ENCODE measurements at places on chromosomes 11 and 22.

- DNase-seq, result no peak
Measured at GRCh38 chr11:66554602-66555001, 7.9 kb downstream of the ACTN3 start.

- no peak for DNase-seq
Measured at GRCh38 chr22:20572132-20572802, 64.9 kb downstream of the MED15 start.

- no peak for DNase-seq
Measured at GRCh38 chr22:35910003-35910769, 118.4 kb downstream of the RBFOX2 start.

DNA sequence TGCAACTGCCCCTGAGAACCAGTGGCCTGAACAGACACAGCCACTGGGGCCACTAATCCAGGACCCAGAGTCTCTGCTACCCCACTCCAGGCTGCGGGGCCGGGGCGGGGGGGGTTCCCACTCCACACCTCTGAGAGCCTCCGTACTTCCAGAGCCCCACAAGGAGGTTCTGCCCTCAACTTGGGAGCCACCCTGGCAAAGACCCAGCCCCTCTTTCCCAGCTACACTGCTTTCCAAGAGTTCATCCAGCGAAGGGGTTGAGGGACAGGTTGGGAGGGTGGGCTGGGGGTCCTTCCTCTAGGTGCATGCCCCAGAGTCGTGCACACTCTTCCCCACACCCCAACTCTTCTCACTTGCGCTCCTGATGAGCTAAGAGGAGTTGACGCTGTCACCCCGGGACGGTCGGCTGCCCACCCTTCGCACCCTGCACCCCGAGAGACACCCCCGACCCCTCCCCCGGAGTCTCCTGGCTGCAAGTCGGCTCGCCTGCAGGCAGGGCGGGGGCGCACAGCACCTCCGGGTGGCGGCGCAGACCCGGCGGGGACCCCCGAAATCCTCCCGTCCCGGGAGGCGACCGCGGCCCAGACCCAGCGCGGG lies 531 bp downstream of the RAB3IL1 start:
- DNase-seq, result no peak

DNA sequence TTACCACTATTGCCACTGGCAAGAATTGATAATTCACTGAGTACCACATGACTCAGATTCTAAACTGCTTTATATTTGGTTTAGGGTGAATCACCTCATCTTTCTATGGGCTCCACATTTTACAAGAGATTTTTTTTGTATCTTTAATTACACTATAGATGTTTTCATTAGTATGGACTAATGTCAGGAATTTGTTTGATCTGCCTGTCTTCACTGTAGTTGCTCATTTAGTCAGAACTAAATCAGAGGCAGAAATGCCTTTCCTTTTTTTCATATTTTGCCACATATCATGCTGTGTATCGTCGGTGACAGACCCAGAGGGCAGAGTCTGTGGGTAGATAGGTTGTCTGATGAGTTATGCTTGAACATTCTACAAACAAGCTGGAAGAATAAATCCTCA lies 524.1 kb downstream of the METTL15 start:
- DNase-seq, result no peak

DNA sequence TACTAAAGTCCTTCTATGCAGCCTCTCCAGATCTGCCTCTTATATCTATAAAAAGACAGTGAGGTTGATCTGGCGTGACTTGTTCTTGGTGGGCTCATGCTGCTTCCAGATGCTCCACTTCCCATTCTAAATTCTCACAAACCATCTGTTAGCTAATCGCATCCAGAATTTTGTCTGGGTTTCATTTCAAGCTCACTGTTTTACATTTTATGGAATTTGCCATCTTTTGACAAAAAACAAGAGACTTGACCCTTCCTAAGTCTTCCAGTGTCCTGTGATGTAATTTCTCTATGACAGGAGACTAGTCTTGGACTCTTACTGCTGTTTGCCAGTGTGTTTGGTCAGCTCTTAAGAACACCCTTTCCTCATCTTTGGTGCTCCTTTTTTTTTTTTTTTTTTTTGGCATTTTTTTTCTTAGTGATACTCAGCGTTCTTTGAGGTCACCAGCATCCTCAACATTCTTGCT lies 23.0 kb downstream of the CRKL start:
- DNase-seq, result no peak

GRCh38 chr11:67605231-67606011 lies 1.3 kb upstream of the NDUFV1 start:
- no peak for DNase-seq

- no peak for DNase-seq
Measured at GRCh38 chr11:64456509-64457320, 97.8 kb downstream of the RPS6KA4 start.

- no peak for DNase-seq
Measured at GRCh38 chr11:13216019-13216710, 61.4 kb upstream of the BMAL1 start.

GRCh38 chr11:109148669-109149068 lies 273.3 kb upstream of the C11orf87 start:
- DNase-seq, result no peak

GRCh38 chr11:65692367-65692766 lies 19.7 kb upstream of the KAT5 start:
- DNase-seq, result no peak

DNA sequence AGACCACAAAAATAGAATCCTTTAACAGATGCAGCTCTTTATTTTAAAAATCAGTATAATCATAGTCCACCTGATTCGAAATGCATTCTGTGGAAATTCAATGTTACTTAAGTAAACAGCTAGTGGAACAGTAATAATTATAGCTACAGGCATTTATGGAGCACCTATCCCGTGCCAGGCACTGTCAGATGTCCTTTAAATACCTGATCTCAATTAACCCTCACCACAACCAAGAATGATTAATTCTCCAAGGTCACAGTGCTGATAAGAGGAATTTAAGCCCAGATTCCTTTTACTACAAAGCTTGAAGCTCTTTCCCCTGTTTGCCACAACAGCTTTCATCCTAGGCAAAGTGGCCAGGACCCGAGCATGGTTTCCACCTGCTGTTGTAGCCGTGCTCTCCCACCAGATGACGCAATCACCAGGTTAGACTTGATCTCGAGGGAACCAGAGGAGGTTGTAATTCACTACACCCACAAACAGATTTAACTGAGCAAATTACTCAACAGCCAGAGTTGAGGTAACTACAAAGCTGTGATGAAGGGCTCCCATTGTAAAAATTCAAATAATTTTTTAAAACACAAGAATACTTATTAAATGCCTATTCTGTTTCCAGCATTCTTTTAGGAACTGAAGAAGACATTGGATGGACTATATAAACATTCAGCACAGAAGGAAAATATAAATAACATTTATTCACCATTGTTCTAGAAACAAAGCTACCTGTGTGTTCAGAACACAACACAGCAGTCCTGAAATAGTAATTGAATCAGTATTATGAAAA lies 10.3 kb downstream of the PRDM10 start:
- peak; percentile 25 for DNase-seq

Data from activated CD4-positive, alpha-beta T cell treated with anti-CD3 and anti-CD28 coated beads, Interleukin-2, amount 50 U/mL, for 24 hours (primary cell).